ENCODE measurements at places on chromosomes 6 and 20.

DNA sequence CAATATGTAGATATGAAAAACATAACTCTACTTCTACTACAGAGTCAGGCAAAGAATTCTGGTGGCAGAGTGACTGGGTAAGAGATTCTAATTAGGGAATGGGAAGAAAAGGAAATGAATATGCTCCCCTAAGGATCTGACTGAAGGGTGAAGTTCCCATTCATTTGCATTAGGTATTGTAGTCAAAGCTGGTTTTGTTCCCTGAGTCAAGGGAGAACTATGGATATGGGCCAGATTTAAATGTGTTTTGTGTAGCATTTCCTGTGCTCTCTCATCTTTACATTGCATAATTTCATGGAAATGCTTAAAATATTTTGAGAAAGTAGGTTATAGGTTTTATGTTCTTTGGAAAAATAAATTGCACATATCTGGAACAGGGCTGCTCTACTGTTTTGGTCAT is 299.7 kb downstream of the BTBD3 start:
- H3K36me3 ChIP-seq = no peaks in the 10 kb centered on the region
- no peak for DNase-seq
- H3K27ac ChIP-seq = no peak overlapping the region
- no peaks in the 10 kb centered on the region for H3K27me3 ChIP-seq

- no peak for DNase-seq
- peaks cover 30% of the 10 kb centered on the region for H3K4me1 ChIP-seq
- H3K4me3 ChIP-seq = no peak overlapping the region
These were observed 149.7 kb upstream of the TNFAIP3 start for GRCh38 chr6:137717074-137718073.

GRCh38 chr6:15754035-15754705 is 91.3 kb upstream of the DTNBP1 start:
- DNase-seq = no peak
- H3K27ac ChIP-seq = no peak overlapping the region
- H3K4me1 ChIP-seq = no peaks in the 10 kb centered on the region
- no peaks in the 10 kb centered on the region for H3K27me3 ChIP-seq

GRCh38 chr20:33444797-33445560 is 1.4 kb upstream of the SNTA1 start:
- H3K36me3 ChIP-seq = no peaks in the 10 kb centered on the region
- H3K27ac ChIP-seq = no peak overlapping the region
- peaks cover 10% of the 10 kb centered on the region for H3K27me3 ChIP-seq
- H3K4me3 ChIP-seq = no peak overlapping the region

DNA sequence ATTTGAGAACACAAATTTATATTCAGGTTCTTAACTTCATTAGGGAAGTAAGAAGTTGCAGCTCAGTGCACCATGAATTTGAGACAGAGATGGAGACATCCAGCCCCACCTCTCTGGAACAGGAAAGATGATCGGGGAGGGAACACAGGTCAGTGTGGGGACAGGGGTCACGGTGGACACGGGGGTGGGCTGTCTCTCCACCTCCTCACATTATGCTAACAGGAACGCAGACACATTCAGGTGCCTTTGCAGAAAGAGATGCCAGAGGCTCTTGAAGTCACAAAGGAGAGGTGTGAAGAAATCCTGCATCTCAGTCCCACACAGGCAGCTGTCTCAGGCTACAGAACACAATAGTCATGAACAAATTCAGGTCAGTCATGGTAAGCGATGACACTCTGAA is 3.1 kb downstream of the HLA-C start:
- H3K36me3 ChIP-seq = peaks cover 15% of the 10 kb centered on the region
- no peak overlapping the region for H3K27ac ChIP-seq
- DNase-seq = no peak
- H3K4me3 ChIP-seq = no peak overlapping the region

DNA sequence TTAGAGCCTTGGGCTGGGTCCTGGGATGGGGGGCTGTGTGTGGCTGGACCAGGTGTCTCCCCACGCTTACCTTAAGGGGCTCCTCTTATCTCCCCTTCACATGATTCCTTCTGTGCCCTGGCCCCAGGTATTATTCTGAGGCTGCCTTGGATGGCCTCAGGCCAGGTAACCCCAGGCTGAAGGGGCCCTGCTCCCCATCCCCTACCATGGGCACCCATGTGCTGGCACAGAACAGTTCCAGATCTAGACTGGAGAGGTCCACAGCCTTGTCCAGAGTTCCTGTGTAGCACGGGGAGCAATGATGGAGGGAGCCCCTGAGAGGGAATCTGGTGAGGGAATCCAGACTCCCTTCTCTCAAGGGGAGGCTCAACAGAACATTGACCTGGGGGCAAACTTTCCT is 32.1 kb downstream of the MOCS1 start:
- no peak overlapping the region for H3K27ac ChIP-seq
- H3K27me3 ChIP-seq = no peaks in the 10 kb centered on the region
- no peaks in the 10 kb centered on the region for H3K4me1 ChIP-seq
- no peaks in the 10 kb centered on the region for H3K36me3 ChIP-seq

DNA sequence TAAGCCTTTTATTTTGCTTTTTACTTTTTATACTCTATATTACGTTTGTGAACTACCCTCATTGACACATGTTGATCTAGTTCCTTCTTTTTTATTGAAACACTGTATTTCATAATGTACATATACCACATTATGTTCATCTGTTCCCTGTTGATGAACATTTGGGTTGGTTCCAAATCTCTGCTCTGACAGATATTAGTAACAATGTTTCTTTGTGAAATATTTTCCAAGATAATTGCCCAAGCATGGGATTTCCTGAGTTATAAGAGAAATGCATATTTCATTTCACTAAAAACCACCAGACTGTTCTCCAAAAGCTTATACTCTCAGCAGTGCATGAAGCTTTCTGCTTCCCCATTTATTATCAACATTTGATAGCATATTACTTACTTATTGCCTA is 44.2 kb upstream of the TNFRSF21 start:
- peaks cover 55% of the 10 kb centered on the region for H3K4me1 ChIP-seq
- DNase-seq = peak; percentile 56
- no peak overlapping the region for H3K27ac ChIP-seq

GRCh38 chr6:150324044-150324443 is 44.8 kb upstream of the IYD start:
- no peaks in the 10 kb centered on the region for H3K36me3 ChIP-seq
- DNase-seq = no peak
- H3K27me3 ChIP-seq = no peaks in the 10 kb centered on the region
- H3K4me1 ChIP-seq = no peaks in the 10 kb centered on the region
- H3K4me3 ChIP-seq = no peak overlapping the region

DNA sequence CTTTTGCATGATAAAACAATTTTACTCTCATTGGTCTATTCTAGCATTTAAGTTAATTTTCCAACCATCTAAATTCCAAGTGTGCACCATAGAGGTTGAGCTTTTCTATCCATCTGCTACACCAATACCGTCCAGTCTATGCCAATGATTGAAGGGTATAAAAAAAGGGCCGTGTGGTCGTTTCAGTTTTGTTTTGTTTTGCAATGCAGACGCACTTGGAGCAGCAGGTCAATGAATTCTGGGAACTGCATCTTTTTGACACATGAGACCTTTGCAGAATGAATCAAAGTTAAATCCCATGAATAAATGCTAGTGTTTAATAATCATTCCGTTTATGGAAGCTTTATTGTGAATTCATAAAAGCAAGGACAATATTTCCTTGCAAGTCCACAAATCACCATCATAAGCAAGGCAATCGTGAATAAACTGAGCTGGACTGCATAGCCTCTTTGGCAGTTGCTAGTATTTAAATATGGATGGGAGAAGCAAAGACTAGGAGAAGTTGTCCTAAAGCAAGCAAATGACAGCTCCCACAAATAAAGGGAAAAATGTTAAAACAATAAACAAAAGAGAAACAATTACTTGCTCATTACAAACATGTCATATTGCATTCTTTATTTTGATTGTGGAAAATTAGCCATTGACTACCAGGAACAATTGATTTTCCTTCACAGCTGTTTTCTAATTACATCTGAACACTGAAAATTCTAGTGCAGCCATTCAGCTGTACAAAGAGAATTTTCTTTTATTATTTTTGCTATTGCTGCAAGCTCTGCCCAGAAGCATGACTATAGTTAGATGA is 649.7 kb upstream of the GJE1 start:
- no peaks in the 10 kb centered on the region for H3K36me3 ChIP-seq
- DNase-seq = no peak
- peak overlapping the region; percentile 67 for H3K27ac ChIP-seq
- peaks cover 21% of the 10 kb centered on the region for H3K4me1 ChIP-seq
- H3K4me3 ChIP-seq = peak overlapping the region; percentile 48

All from CD14-positive monocyte (primary cell).